ENCODE measurements at places on chromosomes 11 and 22.

GRCh38 chr11:94719876-94720275, 48.3 kb upstream of the AMOTL1 start:
- no peak for DNase-seq

DNA sequence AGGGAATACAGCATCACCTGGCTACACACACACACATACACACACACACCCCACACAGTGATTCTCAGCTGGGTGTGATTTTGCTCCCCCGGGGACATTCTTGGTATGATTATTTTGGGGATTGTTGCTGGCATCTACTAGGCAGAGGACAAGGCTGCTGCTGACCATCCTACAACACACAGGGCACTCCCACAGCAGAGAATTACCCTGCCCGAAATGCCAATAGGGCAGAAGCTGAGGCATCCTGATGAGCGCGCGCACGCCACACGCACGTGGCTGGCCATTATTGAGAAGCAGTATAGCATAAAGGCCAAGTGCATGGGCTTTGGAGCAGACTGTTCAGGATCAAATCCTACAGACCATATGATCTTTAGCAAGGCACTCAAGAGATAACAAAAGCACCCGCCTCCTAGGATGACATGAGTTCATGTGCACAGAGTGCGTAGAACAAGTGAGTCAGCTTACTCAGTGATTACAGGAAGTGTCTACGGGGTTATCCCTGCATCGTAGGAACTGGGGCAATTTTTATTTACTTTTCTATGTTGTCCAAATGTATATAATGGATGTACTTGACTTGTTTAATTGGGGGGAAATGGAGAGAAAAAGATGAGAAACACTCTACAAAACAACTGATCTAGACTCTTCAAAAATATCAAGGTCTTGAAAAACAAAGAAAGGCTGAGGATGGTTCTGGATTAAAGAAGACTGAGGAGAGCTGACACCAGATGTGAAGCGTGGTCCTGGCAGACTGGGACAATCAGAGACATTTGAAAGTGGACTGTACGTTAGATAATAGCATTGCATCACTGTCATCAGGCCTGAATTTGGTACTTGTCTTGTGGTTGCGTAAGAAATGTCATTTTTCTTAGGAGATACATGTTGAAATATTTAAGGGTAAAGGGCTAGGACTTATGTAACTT, 7.2 kb upstream of the EHD1 start:
- DNase-seq, result no peak

DNA sequence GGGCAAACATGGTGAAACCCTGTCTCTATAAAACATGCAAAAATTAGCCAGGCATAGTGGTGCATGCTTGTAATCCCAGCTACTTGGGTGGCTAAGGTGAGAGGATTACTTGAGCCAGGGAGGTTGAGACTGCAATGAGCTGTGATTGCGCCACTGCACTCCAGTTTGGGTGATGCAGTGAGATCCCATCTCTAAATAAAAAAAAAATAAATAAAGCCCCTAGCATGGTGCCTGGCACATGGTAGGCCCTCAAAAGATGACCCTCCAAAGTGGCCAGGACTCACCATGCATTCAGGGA, 74.6 kb downstream of the PTPRJ start:
- DNase-seq, result no peak

GRCh38 chr11:86115542-86116385, 46.9 kb upstream of the PICALM start:
- DNase-seq, result no peak

DNA sequence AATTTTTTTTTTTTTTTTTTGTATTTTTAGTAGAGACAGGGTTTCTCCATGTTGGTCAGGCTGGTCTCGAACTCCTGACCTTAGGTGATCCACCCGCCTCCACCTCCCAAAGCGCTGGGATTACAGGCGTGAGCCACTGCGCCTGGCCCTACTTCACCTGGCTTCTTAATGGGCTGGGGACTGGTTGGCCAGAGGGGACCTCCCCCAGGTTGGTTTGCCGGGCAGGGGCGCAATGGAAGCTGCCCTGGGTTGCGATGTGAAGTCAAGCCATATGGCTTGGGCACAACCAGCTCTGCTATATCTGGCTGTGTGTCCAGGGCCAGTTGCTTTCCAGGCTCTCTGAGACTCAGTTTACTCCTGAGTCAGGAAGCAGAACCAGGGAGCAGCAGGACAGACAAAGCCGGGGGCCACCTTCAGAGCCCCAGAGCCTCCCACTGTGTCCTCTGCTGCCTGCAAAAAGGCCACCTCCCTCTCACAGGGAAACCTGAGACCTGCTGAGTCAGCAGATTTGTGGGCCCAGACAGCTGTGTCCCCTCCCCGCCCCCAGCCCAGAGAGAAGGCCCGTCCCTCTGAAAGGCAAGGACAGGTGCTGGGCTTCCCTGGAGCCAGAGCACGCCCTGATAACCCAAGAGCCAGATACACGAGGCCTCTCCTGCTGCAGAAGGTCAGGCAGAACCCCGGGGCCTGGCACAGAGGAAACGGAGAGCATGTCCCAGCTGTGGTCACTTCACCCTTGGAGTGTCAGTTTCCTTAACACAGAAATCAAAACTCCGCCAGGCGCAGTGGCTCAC, 29.2 kb upstream of the DAGLA start:
- no peak for DNase-seq

- no peak for DNase-seq
These were observed 27.8 kb downstream of the USP28 start for GRCh38 chr11:113847580-113847979.

- DNase-seq, result no peak
These were observed 30.5 kb upstream of the TTLL12 start for GRCh38 chr22:43217285-43218030.

- no peak for DNase-seq
These were observed 7.4 kb downstream of the MED17 start for GRCh38 chr11:93791493-93791892.

DNA sequence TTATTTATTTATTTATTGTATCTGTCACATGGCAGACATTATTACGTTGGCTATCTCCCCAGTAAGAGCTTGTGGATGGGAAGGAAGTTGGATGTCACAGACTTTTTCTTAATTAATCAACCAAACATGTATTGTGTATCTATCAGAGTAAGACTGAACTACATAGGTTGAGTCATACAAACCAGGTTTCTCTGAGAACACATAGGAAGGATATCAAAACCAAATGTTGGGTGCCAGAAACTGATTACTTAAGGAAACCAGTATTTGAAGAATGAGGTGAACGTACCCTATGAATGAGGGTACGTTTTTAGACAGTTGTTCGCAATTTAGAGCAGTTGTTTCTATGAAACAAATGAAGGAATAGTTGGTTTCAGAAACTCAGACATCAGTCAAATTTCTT, 136.4 kb downstream of the SLC17A6 start:
- no peak for DNase-seq

DNA sequence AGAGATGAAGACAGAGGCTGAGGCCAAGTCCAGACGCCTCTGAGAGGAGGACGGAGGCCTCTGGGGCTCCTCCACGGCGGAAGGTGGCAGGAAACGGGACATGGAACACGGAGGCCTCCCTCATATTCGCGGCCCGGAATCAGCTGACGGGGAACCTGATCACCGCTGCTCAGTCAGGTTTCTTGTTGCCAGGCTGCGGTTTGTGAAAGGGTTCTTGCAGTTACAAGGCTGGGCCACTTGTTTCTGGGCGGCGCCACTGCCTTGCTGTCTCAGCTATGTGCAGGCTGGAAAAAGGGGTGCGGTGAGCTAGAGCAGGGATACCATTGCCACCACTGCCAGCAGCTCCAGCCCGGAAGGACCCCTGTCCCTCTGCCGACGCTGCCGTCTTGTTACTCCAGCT, 10.0 kb upstream of the MMP1 start:
- no peak for DNase-seq

- DNase-seq, result no peak
These were observed 119.5 kb upstream of the B3GAT1 start for GRCh38 chr11:134531327-134532130.

DNA sequence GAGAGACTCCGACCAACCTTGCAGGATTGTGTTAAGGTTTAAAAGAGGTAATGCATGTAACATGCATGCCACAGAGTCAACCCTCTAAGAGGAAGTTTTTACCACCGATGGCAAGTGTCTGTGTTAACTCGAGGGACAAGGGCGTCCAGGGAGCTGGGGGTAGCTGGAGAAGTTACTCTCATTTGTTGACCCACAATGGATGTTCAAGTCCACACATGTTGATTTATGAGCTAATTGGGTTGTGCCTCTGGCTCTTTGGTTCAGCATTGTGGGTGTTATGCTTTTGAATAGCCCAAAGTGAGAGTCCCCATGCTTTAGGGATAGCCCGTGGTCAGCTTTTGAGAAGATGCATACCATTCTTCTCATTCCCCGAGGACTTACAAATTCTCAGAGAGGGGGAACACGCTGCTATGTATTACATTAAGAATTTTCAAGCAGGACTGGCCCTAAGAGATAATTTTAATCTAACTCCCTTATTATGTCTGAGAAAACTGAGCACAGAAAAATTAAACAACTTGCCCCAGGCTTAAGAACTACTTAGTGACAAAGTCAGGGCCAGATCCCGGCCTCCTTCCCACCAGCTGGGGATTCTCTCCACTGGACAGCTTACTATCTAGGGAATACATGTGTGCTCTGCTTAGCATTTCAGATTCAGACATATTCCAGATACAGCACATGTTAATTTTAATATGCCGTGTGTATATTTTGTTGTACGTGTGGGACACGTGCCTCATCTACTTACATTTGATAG, 5.2 kb upstream of the PLET1 start:
- DNase-seq, result no peak

DNA sequence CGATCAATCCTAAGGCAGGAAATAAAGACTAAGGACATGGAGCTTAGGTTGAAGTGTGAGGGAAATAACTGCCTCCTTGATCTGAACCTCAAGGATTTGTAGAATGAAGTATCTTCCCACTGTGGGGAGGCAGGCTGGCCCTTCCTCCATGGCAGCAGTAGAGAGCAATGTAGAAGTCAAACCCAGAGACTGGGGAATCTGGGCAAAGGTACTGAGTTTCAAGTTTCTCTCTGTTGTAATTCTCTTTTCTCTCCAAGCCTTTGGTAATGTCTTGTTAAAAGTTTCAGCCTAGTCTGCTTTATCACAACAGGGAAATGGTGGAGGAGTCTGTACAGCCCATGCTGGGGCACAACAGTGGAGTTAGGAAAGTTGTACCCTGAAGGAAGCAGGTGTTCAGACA, 49.5 kb downstream of the ADM start:
- no peak for DNase-seq

DNA sequence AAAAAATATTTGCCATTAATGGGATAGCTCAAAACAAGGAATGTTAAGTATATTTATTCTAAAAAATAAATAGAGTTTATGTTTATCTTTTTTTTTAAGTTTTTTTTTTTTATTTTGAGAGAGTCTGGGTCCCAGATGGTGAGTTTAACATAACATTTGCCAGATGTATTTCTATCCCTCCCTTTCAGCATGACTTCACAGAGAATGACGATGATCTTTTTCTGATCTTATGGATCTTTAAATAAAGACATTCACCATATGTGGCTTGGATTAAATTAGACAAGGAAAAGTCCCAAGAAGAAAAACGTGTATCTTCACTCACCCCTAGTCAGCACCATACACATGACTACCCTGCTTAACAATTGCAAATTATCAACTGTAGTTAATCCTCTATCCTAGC, 839.8 kb upstream of the CNTN5 start:
- DNase-seq, result no peak

DNA sequence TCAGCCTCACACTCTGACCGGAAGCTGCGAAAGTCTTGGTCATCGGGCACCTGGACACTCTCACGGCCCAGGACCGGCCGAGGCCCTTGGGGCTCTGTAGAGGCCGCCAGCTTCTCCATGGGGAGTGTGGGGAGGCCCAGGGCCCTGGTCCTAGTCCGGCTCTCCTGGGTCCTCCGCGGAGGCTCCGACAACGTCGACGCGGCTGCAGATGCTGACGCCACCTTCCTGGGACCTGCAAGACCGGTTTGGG, 12.9 kb downstream of the STARD10 start:
- DNase-seq, result no peak

DNA sequence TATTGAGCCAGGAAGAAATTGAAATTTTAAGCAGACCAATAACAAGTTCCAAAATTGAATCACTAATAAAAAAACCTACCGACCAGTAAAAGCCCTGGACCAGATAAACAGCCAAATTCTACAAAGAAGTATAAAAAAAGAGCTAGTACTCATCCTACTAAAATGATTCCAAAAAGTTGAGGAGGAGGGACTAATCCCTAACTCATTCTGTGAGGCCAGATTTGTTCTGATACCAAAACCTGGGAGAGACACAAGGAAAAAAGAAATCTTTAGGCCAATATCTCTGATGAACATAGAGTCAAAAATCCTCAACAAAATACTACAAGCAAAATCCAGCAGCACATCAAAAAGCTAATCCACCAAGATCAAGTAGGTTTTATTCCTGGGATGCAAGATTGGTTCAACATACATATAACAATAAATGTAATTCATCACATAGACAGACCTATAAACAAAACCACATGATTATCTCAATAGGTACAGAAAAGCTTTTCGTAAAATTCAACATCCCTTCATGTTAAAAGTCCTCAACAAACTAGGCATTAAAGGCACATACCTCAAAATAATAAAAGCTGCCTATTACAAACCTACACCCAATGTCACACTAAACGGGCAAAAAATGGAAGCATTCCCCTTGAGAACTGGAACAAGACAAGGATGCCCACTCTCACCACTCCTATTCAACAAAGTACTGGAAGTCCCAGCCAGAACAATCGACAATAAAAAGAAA, 13.1 kb downstream of the OR52A5 start:
- DNase-seq, result no peak

DNA sequence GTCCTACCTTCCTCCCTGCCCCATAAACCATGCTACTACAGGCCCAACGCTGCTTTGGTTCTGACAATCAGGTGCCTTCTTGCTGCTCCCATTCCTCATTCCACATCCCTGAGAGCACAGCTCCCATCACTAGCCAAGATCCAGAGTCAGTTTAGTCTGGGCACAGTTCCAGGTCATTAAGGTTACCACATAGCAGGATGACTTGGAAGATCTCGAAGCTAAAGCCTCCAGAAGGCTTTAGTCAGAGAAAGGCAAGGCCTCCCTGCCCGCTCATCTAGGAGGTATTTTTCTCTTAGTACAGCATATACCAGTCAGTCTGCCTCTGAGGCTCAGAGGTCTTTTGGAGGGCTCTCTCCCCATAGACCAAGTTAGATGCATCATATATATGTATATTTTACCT, 30.3 kb downstream of the TRIM66 start:
- no peak for DNase-seq

DNA sequence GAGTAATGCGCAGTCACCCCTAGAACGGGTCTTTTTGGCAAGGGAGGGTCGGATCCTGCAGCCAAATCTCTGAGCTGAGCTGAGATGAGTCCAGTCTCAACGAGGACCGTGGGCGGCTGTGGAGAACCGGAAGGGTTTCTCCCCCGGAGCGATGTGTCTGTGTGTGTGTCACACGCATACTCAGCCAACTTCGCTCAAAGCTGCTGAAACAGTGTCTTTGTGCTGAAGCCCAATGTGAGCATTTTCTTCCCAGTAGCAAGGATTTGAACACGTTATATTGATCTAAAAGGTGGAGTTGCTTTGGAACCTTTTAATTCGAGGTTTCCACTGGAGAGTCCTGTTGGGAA, 1.4 kb upstream of the CELSR1 start:
- DNase-seq, result no peak

- no peak for DNase-seq
These were observed 249.4 kb downstream of the SBF2 start for GRCh38 chr11:10044618-10045017.

- no peak for DNase-seq
These were observed 493.8 kb downstream of the NTM start for GRCh38 chr11:131864228-131864627.

- DNase-seq, result no peak
These were observed 37.3 kb downstream of the PAMR1 start for GRCh38 chr11:35488117-35488516.

Measured in stimulated activated CD4-positive, alpha-beta T cell treated with anti-CD3 and anti-CD28 coated beads, Interleukin-1b, Interleukin-23, amount 100 ng/mL, for 1 hour (primary cell).